Neural progenitor cell (in vitro differentiated cells): ENCODE measurements at places on chromosomes 2 and 18. TPM values are rescaled to one million over a fixed set of nuclear protein-coding genes. Genes with fewer than 3 reads are reported as not detected.

GRCh38 chr2:143528021-143528420, 398.8 kb downstream of the ARHGAP15 start:
- DNase-seq: peak; percentile 27

DNA sequence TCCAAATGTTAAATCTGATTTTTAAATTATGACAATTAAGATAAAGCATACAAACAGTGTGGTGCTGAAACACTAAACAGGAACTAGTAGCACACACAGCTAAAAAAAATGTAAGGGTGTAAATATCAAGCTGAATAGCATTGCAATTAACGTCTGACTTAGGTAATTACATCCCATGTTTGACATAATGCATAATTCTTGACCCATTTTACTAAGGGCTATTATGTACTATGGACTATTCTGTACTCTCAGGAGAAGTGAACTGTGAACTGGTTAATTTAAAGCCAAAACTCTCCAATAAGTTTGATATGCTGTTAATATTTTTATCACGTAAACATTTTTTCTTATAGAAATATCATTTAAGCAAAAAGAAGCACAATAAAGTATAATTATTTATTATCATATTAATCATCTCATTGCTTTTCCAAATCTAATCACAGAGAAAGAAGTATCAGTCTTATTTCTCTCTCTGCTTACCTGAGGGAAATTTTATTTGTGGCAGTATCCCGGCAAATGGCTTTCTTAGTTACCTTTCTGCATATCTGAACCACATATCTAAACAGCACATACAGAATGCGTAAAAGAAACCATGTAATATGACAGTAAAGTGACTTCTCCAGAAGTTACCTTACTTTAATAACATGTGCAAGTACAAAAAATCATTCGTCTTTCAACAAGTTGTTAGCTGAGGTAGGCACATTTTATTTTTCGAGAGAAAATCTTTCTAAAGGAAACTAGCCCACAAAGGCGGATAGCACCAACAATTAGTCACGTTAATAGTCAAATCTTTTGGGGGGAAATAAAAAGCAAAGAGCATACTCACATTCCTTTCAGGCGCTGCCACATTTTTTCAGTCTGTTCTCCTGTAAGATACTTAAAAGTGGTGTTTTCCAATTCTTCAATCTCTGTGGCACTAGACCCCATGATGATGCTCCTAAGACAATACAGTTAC, 94.9 kb upstream of the PDE1A start:
- DNase-seq: no peak

- DNase-seq: peak; percentile 49
Measured at GRCh38 chr2:121008975-121009374, 273.3 kb downstream of the GLI2 start.

DNA sequence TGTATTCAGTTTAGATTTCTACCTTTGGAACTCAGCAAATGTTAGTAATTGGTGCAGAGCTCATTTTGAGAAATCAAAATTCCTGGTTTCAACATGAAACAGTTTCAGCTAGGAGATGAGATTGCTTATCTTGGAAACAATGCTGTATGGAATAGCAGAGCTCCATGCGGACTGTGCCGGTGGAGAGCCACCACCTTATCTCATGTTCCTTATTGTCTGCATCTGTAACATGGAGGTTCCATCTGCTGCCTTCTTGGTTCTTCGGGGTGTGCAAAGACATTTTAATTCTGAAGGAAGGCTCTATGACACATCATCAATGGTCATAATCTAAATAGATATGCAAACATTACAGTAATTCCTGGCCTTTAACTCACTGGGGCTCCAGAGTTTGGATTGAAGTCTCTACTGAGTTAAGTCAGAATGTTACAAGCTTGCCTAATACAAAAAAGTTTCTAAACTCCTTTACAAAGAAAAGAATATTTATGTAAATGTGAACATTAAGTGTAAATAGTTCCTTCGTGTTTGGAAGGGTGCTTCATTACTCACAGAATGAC, 65.3 kb downstream of the PRKRA start:
- DNase-seq: no peak

- peak; percentile 77 for DNase-seq
Measured at GRCh38 chr2:119517433-119517832, 6.8 kb downstream of the SCTR start.

TMEM131 gene
- 25.4 and 59.4 TPM in 2 replicates for total RNA-seq

AQP12A gene
- total RNA-seq: not detected in 2 replicates

NEB gene
- total RNA-seq: 0.49 and 0.53 TPM in 2 replicates
